ENCODE measurements at places on chromosomes 1 and 21.
A peak's percentile ranks its signal among the peaks of the same experiment; 100 is the strongest.

- DNase-seq: no peak
Observed at GRCh38 chr1:161287482-161288054, 22.2 kb downstream of the MPZ start.

GRCh38 chr1:119091618-119092017, 48.8 kb downstream of the WARS2 start:
- no peak for DNase-seq

DNA sequence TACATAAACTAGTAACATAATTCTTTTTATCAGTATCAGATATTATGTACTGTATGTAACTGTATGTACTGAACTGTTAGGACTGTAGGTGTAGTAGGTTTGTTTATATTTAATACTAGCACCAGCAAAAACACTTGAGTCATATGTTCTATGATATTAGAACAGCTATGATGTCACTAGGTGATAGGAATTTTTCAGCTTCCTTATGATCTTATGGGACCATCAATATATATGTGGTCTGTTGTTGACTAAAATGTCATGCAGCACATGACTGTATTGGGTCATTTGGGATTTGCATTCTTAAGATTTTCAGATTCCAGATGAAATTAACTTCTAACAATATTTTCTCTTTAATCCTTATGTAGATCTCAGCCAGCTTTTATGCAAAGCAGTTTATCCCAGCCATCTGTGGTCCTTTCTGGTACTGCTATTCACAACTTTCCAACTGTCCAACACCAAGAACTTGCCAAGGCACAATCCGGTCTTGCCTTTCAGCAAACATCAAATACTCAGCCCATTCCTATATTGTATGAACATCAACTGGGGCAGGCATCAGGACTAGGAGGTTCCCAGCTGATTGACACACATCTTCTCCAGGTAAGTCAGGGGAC, 38.3 kb upstream of the MYOCOS start:
- no peak for DNase-seq

GRCh38 chr21:28821276-28822122, 171.2 kb downstream of the LTN1 start:
- no peak for DNase-seq

DNA sequence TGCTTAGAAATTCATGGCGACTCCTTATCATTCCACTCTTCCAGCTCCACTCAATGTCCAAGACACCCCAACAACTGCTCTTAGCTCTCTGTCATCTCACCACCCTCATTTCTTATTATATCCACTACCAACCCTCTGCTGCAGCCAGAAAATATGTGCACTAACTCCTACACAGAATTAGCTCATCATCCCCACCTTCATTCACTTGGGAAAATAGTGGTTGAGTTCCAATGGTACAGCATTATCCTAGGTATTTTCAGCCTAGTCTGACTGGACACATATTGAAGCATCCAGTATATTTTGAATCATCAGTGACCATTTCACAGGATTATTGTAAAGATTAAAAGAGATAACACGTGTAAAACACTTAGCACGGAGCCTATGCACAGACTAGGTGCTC, 16.7 kb upstream of the VSIG8 start:
- no peak for DNase-seq

- DNase-seq: no peak
Observed at GRCh38 chr1:41957568-41957967, 38.8 kb upstream of the HIVEP3 start.

DNA sequence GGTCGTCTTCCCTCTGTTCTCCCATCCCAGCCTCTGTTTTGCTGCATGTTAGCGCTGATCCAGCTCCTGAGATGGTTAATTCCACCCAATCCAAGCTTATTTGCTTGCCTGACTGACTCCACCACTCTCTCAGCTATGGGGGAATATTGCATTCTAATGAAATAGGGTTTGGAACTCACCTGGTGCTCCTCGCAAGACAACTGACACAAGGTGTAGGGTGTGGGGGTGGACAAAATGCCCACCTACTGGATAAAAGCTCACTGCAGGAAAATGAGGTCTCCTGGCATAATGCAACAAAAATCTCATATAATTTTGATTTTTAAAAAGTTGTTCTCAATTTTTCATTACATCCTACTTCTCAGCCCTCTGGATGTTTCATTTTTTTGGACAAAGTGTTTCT, 259.0 kb downstream of the ZNF648 start:
- no peak for DNase-seq

GRCh38 chr1:234272656-234273312, 100.5 kb upstream of the COA6 start:
- DNase-seq: no peak

DNA sequence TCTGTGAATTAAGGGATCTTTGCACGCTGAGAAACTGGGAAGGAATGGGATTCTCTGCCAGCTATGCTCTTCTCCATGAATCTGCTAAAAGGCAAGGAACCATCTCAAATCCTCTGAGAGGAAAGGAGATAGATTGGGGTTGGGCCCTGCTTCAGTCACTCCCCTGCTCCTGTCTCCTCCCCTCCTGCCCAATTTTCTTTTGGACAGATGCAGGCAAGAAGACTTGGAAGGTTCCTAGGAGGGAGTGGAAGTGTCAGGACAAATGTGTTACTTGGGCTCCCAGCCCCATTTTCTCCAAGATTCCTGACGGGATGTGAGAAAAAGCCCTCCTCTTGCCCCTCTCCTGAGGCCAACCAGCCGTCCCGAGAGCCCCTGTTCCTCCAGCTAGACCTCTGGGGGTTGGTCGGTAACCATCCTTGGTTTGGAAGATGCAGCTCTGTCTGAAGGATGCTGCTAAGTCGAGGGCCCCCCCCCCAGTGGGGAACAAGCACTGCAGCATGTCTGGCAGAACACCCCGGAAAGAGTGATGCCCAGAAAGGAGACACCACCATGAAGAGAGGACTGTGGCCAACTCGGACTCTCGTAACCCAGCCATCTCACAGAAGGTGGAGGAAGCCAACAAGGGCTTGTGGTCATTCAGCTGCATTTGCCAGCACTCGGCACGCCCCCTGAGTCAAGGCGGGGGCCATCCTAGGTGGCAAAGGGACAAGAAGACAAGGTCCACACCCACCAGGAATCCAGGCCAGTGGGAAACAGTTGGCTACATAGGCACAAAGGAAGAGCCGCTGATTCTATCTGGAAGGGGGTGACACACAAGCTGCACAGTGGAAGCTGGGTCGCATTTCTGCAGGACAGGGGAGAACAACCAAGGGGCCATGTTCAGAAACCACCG, 43.7 kb downstream of the CDK18 start:
- DNase-seq: no peak

DNA sequence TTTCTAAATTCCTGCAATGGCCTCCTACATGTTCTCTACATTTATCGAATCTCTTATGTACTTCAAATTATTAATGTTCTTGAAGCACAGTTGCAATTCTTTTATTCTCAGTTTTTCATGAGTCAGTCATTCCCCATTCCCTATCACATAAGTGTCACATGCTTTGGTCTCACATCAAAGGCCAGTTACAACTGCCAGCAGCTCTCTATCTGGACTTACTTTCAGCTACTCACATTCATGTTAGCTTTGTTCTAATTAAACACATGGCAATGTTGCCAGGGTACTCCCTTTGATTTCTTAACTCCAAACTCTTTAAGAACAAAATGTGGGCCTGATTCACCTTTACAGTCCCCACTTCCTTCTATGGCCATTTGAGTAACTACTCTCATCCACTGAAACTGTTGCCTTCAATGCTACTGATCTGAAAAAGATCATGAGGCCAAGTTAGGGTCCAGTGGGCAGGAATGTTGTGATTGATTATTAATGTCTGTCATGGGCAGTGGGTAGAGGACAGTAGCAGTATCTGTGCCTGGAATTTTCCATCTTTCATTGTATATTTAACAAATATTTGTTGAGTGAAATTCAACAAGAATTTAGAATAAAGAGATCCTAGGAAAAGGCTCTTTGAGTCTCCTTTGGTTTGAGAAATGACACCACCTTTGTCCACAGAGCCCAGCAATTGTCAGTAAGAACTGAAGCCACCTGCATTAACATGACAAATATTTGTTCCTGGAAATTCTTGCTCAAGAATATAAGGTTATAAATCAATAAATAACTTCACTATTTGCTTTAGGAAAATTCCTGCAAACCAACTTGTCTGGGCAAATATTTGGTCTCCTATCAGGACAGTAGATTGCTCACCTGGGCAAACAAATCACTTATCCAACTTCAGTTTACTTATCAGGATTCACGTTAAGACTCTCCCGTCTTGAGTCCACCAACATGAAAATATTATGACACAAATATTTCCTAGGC, 153.6 kb upstream of the SAMSN1 start:
- DNase-seq: no peak

DNA sequence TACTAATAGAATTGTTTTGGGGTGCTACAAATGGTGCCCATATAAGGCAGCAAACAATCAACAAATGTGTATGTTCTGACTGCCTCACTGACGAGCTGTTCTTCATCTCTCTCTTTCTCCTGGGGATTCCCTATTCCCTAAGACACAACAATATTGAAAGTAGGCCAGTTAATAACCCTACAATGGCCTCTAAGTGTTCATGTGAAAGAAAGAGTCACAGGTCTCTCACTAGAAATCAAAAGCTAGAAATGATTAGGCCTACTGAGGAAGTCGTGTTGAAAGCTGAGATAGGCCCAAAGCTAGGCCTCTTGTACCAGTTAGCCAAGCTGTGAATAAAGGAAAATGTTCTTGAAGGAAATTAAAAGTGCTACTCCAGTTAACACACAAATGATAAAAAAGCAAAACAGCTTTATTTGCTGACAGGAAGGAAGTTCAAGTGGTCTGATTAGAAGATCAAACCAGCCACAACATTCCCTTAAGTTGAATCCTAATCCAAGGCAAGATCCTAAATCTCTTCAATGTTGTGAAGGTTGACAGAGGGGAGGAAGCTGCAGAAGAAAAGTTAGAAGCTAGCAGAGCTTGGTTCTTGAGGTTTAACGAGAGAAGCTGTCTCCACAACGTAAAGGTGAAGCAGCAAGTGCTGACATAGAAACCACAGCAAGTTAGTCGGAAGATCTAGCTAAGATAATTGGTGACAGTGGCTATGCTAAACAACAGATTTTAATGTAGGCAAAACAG, 26.3 kb downstream of the ATP2B4 start:
- no peak for DNase-seq

- DNase-seq: no peak
Observed at GRCh38 chr21:43835861-43836260, 29.2 kb upstream of the AGPAT3 start.

DNA sequence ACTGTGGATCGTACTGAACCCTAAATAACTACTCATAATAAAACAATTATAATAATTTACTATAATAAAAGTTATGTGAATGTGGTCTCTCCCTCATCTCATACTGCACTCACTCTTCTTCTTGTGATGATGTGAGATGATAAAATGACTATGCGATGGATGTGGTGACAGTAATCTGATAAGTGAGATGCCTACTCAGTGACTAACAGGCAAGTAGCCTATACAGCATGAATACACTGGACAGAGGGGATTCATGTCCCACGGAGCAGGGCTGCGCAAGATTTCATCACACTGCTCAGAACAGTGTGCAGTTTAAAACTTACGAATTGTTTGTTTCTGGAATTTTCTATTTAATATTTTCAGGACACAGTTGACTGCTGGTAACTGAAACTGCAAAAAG, 304.0 kb downstream of the DUSP10 start:
- no peak for DNase-seq

GRCh38 chr1:164511001-164511705, 47.8 kb upstream of the PBX1 start:
- DNase-seq: no peak

GRCh38 chr1:200182701-200183100, 155.2 kb downstream of the NR5A2 start:
- DNase-seq: no peak

- no peak for DNase-seq
Observed at GRCh38 chr1:91789273-91789997, 96.5 kb downstream of the TGFBR3 start.

DNA sequence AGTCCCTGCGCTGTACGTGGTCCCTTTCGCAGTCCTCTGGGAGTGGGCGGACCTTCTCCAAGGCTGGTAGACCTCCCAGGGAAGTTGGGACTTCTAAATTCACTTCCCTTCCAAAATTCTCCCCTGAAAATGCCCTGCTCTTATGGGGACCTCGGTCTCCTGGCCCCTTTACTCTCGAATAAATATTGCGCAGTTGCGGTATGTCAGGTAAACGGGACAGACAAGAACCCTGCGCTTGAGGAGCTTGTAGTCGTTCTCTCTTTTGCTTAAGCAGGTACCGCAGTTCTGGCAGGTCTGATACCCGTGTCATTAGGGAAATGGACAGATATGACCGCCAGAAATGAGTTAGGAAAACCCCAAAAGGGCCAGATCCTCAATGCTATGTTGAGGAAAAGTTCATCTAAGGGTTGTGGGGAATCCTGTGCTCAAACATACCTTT, 561 bp downstream of the KIF2C start:
- DNase-seq: no peak

- DNase-seq: no peak
Observed at GRCh38 chr1:156444407-156445001, 56.1 kb downstream of the MEF2D start.

- no peak for DNase-seq
Observed at GRCh38 chr1:58895082-58895481, 111.2 kb upstream of the JUN start.

DNA sequence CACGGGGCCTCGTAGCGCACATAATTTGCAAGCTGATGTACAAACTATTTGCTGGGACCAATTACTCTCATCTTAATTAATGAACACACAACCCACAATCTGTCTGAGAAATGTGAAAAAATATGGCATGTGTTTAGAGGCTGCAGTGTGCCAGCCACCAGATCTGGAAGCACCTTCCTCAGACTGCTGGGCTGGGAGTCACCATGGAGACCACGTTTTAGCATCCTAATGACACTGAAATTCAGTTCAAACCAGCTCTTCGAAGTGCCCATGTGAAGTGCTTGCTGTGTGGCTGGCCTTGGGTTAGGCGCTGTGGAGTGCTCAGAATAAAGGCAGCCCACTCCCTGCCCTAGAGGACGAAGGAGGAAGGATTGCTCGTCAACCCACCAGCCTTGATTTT, 482.4 kb downstream of the OMA1 start:
- DNase-seq: no peak

- no peak for DNase-seq
Observed at GRCh38 chr1:20652300-20652699, 8.9 kb downstream of the DDOST start.

GRCh38 chr1:238232084-238232710, 341.5 kb upstream of the ZP4 start:
- peak; percentile 36 for DNase-seq

- no peak for DNase-seq
Observed at GRCh38 chr1:180901076-180901990, 11.4 kb upstream of the KIAA1614 start.

GRCh38 chr1:23916209-23917131, 3.3 kb upstream of the CNR2 start:
- no peak for DNase-seq

DNA sequence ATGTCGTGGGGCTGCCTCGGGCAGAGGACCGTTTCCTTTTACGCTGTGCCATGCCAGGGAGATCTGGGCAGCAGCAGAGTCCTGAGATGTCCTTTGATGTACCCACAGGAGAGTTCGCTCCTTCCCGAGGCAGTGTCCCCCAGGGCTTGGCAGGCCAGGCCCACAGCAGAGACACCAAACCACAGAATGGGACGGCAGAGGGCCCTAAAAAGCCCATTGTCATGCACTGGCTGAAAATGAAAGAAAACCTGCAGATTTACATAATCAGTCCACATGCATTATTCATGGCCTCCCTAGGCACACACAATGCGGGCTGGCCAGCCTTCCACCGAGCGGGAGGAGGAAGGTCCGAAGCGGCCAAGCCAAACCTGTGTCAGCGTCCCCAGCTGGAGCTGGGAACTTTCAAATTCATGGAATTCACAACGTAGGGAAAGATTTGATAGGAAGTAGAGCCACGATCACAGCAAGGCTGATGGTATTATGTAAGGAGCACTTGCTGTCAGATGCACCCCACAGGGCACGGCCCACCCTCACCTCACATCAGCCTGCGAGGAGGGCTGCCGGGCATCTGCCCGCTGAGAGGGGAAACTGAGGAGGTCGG, 25.3 kb upstream of the EFHD2 start:
- DNase-seq: no peak

All from cerebellar nuclear complex (tissue), 1 donor.